ENCODE measurements at places on chromosomes 11 and 22.
A peak's percentile ranks its signal among the peaks of the same experiment; 100 is the strongest.

GRCh38 chr22:27407369-27407985 lies 394.1 kb downstream of the MN1 start:
- DNase-seq, result no peak

- DNase-seq, result no peak
Measured at GRCh38 chr11:28961726-28962125, 853.5 kb downstream of the METTL15 start.

- DNase-seq, result peak; percentile 64
Measured at GRCh38 chr22:35430897-35431322, 31.0 kb downstream of the MCM5 start.

DNA sequence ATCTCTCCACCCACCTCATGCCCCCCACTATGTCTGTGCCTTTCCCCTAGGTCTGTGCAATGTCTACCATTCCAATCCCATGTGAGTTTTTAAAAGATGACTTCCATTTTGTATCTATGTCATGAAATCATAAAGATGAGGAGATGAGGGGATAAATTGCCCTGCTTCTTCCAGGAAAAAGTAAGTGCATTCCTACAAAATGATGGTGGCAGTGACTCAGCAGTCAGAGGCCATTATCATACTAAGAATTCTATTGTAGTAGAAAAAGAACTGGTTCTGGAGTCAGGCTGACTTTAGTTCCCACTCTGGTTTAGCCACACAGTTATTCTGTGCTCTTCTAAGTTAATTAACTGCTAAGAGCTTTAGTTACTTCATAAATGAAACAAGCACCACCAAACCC lies 89.6 kb upstream of the API5 start:
- no peak for DNase-seq

DNA sequence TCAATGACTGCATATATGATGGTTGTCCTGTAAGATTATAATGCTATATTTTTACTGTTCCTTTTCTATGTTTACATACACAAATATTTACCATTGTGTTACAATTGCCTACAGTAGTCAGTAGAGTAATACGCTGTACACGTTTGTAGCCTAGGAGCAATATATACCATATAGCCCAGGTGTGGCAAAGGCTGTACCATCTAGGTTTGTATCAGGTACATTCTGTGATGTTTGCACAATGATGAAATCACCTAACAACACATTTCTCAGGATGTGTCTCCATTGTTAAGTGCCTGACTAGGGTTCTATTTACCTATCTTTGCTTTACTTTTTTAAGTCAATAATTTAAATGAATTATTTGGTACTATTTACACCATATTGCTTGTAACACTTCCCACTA lies 21.9 kb downstream of the PRR5L start:
- DNase-seq, result no peak

DNA sequence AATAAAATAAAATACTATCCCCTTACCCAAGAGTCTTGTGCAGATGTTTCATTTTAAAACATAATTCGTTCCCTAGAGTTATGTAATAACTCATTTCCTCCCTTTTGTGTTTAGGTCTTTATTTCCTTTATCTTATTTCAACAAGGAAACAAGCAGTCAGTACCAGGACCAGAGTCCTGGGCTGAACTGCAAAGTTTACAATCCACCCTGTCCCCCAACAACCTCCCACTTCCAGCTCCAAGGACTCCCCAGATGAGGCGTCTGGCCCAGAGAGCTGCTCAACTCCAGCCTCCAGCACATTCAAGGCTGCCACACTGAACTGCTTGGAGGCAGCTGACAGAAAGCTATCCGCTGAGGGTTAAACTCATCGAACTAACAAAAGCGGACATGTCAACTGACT lies 4.5 kb downstream of the POLDIP3 start:
- no peak for DNase-seq

- peak; percentile 41 for DNase-seq
Measured at GRCh38 chr22:46370584-46371291, 35.2 kb downstream of the TRMU start.

- DNase-seq, result no peak
Measured at GRCh38 chr11:69409812-69410645, 71.4 kb upstream of the LINC01488 start.

- no peak for DNase-seq
Measured at GRCh38 chr11:76777876-76778275, 5.3 kb upstream of the TSKU start.

DNA sequence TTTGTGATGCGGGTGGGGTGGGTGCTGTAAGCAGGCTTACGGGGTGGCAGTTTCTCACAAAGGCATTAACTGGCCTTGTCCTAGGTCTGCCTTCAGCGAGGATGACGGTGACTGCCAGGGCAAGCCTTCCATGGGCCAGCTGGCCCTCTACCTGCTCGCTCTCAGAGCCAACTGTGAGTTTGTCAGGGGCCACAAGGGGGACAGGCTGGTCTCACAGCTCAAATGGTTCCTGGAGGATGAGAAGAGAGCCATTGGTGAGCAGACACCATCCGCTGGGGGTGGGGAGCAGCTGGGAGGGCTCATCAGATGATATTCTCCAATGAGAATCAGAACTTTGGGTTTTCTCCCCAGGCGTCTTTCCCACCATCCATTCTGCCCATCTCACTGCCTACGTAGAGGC lies 5.8 kb downstream of the TCN2 start:
- DNase-seq, result no peak

DNA sequence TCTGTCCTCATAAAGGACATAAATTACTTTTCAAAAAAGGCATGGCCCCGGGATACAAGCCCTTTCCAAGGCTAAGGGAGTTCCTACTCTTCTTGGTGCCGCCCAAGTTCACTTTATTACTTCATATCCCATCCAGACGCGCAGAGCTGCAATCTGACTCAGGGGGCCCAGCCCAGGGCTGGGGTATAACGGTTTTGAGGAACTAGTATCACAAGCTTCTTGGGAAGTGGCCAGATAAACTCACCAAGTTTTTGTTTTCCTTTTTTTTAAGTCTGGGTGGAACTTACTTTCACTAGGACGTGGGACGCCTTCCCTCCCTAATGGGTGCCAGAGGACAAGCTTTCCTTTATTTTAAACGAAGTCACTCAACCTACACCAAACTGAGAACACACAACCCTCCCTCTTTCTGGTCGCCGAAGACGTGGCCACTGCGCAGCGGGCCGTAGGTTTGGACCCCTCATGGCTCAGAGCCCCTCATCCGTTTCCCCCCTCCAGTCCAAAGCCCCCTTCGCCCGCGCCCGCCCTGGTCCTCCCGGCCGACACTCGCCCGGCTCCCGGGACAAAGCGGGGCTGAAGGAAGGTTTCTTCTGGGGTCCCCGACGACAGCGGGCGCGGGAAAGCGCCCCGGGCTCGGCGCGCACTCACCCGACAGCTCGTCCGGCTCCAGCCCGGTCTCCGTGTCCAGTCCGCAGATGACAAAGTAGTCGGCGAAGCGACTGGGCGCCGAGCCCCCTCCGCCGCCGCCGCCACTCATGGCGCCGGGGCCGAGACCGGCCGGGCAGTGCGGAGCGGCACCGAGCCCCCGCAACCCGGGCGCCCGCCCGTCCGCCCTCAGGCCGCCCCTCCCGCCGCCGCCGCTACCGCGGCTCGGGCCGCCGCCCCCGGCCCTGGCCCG lies 587 bp downstream of the DENND5A start:
- DNase-seq, result no peak

GRCh38 chr11:3824714-3825472 lies 15.9 kb downstream of the RHOG start:
- peak; percentile 76 for DNase-seq

DNA sequence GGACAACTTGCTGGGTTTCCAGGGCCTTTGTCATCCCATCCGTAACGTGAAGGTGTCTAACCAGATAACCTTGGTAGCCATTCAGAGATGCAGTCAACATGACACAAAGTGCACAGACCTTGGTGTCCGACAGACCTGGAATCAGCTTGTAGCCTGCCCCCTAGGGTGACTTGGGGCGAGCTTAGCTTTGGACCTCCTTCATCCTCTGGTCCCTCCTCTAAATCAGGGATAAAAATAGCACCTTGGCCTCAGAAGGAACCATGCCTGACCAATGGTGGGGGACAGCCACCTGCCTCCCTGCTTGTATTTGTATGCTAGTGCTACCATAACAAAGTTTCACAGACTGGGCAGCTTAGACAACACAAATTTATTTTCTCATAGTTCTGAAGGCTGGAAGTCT lies 3.7 kb downstream of the SNRPD3 start:
- DNase-seq, result no peak

- DNase-seq, result no peak
Measured at GRCh38 chr22:30650508-30651116, 15.0 kb downstream of the SLC35E4 start.

Data from CD4-positive, alpha-beta memory T cell (primary cell).